ENCODE measurements at places on chromosomes 1 and 21. TPM values are rescaled to one million over a fixed set of nuclear protein-coding genes. Genes with fewer than 3 reads are reported as not detected.

The CFHR1 gene
- not detected for total RNA-seq

- DNase-seq: no peak
These were observed at the start of gene NID1 for GRCh38 chr1:236064674-236065508. Gene NID1 (minus strand): TSS chr1:236065090. CDS start chr1:236065079, 11 bp downstream.

DNA sequence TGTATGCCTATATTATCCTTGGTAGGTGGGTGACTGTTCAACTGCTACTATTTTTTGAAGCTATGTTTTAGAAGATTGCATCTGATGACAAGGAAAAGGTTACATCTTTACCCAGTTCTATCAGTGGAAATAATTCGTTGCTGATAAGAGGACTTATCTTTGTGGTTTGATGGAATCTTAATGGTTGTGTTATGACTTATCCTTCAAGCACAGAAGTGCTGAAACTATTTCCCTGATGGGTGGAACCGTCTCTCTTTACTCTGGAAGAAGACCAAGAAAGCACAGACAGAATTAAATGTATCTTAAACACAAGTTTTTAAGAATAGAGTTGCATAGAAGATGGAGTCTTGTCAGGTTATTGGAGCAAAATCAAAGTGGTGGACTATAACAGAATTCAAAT, 437.7 kb upstream of the KAZN start:
- no peak for DNase-seq

- no peak for DNase-seq
These were observed 37.8 kb upstream of the EYA3 start for GRCh38 chr1:28126212-28126611.

- no peak for DNase-seq
These were observed 144.4 kb upstream of the ZNF644 start for GRCh38 chr1:91166106-91166712.

DNA sequence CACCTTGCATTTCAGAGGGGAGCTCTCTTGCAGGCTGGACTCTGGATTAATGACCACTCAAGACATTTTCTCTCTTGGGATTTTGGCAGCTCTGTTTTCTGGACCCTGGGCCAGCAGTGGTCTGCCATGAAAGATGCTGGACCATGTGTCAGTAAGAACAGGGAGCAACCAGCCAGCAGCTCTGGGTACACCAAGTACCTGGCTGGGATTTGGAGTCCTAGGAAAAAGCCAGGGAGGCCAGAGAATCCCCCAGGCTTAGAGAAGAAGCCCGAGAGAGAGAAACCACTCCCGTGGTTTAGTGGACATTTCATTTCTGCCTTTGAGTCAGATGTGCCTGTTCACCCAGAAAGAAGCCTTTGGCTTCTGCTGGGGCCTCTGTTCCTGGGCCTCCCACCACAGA, 2.5 kb downstream of the NFASC start:
- DNase-seq: no peak

- DNase-seq: no peak
These were observed 50.6 kb downstream of the SLC2A1 start for GRCh38 chr1:42908046-42908445.

The RAB42 gene
- not detected for total RNA-seq

GRCh38 chr1:239784896-239785295, 306.8 kb upstream of the FMN2 start:
- DNase-seq: no peak

DNA sequence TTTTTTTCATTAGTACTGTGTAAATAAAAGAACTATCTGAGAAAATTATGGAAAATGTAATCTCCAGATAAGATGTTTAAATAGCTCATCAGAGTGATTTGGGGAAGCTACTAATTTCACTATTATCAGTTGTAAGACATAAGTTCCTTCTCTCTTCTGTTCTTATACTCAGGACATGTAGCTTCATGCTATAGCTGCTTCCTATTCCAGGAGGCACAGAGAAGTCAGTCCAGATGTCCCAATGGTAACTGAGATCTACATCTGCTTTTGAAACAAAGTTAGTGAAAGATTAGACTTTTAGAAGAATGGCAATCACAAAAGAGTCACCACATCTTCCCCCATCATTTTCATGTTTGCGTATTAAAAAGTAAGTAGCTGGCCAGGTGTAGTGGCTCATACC, 5.6 kb downstream of the MAP3K21 start:
- DNase-seq: no peak

DNA sequence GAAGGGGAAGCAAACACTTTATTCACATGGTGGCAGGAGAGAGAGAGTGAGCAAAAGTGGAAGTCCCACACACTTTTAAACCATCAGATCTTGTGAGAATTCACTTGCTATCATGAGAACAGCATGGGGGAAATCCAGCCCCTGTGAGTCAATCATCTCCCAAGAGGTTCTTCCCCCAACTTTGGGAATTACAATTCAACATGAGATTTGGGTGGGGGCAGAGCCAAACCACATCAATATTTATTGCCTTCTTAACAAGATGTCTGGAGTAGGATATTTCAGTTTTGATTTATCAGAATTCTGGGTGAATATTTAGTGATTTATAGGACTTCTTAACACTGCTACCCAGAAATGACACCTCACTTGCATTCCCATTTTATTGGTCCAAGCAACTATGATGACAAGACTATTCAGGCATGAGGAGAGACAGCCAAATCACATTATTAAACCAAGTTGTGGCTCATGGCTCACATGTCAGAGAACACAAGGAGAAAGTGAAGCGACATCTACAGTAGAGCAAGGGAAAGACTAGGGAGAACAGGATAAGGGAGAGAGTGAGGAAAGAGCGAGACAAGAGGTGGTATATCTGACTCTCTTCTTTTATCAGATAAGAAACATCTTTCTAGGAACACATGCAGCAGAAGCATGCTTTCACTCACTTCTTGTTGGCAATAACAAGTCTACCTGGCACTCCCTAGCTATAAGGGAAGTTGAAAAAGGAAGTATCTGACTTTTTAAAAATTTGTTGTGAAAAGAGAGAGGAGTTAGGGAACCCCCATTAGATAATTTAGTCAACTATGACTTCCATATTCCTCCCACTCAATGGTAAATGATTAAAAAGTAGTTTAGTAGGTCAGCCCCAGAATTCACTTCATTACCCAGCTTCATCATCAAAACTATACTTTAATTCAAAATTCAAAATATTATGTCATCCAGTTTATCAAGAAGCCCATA, 36.6 kb upstream of the PTPRC start:
- no peak for DNase-seq

GRCh38 chr1:211895126-211895759, 64.7 kb upstream of the LPGAT1 start:
- DNase-seq: no peak

DNA sequence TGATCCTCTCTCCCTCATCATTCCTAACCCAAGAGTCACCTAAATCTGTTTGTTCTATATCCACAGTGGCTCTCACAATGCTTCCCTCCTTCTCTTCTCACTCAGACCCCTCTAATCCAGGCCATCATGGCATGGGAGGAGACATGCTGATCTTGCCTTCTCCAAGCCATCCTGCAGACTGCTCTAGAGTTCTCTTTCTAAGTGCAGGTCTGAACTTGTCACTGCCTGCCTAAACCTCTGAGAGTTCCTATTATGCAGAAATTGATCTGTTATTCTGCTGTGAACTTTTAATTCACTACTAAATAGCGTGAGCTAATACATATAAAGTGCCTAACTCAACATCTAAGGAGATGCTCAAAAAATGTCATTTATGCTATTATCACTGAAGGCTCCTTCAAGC, 26.8 kb downstream of the LAMC2 start:
- no peak for DNase-seq

GRCh38 chr1:30299393-30299792, 424.0 kb downstream of the MATN1 start:
- DNase-seq: no peak

- no peak for DNase-seq
These were observed 136.6 kb downstream of the LIPI start for GRCh38 chr21:14074177-14074576.

DNA sequence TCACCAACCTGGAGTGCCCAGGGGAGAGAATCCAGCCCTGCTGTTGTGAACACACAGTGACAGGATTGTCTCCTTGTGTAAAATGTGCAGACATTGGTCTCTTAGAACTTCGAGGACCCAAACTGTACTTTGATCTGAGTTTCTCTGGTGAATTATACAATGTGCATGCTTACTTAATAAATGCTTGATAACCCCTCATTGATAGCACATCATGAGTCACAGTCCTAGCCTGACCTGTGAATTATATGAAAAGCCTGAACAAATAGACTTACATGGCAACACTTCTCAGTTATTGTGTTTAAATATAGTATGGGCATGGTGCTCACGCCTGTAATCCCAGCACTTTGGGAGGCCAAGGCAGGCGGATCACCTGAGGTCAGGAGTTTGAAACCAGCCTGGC, 22.6 kb downstream of the IFNGR2 start:
- DNase-seq: no peak

- DNase-seq: no peak
These were observed 1.5 kb downstream of the LRRC8D start for GRCh38 chr1:89822109-89822962.

GRCh38 chr1:30701258-30701633, 22.1 kb downstream of the MATN1 start:
- no peak for DNase-seq

The PAPPA2 gene
- total RNA-seq: 0.73 TPM

DNA sequence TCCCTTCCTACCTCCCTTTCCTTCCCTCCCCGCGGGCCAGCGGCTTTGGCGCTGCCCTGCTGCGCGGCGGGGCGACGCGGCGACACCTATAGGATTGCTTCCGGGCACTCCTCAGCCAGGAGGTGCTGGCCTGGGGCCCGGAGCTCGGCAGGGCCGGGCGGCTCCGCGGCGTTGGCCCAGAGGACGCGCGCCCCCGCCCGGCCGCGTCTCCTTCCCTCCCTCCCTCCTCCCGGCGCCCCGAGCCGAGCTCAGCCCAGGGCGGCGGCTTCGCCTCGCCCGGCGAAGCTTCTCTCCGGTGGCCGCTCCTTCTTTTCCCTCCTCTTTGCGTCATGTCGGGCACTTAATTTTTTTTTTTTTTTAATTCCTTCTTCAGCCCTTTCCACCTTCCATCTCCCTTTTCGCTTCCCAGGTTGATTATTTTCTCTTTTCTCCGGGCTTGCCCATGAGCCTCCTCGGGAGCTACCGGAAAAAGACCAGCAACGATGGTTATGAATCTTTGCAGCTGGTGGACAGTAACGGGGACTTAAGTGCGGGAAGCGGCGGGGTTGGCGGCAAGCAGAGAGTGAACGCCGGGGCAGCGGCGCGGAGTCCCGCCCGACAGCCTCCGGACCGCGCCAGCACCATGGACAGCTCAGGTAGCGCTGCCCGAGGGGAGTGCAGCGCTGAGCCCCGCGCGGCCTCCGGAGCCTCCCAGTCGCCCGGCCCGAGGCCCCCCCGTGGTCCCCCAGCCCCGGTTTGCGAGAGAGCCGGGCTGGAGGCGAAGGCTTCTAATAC, at the start of gene DNAJC6:
TSS of gene DNAJC6 (plus strand) at position 240 of the 774 bp plus-strand sequence. CDS start at position 443, 203 bp downstream.
- DNase-seq: peak; percentile 19

DNA sequence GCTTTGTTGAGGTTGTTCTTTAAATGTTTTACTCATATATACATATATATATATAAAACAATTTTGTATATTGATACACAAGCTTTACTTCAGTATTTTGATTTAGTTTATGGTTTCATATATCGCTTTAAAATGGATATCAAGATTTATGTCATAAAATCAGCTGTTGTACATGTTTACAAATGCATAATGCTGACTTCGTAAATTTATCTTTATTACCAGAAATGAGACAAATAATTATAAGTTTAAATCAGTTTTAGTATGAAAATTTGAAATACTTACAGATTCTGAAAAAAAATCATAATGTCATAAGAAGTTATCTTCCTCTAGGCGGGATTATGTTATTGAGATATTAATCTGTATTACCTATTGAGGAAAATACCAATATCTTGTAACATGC, 6.9 kb downstream of the STXBP3 start:
- DNase-seq: no peak

DNA sequence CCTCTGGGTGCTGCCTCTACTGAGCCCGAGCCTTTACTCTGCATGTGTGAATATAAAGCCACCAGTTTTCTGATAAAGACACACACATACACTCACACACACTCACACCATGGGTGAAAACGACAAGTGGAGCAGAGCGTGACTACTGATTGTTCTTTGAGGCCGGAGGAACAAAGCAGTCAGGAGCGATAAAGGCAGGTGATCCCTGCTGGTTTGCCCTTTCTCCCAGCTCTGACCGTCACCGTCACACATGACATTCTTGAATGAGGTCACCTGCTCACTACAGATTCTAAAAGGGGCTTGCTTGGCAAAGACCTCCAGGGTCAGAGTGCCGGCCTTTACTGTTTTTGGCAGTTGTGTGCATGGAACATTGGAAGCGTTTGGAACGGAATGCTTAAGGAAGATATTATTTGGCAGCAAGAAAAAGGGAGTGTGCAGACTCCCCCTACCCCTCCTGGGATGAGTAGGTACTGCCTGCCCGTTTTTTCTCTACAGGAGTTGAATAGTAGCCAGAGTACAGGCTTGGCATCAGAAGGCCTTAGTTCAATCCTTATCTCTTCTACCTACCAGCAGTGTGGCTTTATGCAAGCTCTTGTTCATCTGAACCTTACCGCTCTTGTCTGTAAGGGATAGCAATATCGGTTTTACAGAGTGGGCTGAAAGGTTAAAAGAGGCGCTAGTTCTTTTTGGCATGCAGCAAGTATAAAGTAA, 79.7 kb downstream of the PBX1 start:
- DNase-seq: no peak

DNA sequence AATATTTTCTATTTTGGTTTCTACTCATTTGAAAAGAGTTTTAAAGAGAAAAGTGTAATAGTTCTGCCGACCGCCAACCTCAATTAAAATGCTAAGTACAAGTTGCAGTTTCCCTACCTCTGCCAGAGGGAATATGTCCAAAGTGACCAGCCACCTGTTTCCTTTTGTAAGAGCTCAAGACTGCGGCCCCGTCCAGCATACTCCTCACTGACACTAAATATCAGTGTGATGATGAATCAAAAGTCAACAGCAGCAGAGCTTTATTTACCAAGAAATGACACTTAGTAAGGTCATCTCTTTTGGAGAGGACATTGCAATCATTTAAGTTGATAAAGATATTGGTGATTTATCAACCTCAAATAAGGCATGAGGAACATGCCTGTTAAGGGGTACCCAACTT, 57.4 kb upstream of the NRIP1 start:
- DNase-seq: no peak

DNA sequence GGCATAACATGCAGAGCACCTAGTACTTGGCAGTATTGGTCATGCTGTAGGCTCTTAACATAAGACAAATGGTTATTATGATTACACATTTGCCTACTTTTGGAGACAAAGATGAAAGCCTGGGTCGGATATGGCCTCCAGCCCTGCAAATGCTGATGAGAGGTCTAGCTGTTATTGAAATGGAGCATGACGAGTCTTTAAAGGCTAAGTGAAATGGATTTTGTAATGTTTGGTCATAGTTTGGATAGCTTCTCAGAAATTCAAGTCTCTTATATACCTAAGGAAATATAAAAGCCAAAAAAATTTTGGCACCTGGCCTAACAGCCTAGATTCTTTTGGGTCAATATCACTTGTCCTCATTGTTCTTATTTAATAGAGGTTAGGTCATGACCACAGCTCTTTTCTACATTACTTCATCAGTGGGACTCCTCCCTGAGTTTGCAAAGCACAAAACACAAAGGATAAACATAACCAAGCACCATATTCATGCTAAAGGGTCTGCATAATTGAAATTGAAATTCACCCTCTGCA, 69.2 kb upstream of the WLS start:
- DNase-seq: no peak
